ENCODE measurements at places on chromosomes 3 and 15.

DNA sequence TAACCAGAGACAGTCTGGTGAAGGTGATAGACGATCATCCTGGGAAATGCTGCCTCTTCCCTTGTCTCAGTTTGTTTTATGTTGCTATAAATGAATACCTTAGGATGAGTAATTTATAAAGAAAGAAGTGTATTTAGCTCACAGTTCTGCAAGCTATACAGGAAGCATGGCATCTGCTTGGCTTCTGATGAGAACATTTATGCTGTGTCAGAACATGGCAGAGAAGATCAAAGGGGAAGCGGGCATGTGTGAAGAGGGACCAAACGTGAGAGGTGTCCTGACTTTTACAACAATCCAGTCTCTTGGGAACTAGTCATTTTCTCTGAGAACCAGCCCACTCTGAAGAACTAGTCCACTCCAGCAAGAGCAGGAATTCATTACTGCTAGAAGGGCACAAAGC, 9.6 kb downstream of the CMC1 start:
- no peak for DNase-seq

DNA sequence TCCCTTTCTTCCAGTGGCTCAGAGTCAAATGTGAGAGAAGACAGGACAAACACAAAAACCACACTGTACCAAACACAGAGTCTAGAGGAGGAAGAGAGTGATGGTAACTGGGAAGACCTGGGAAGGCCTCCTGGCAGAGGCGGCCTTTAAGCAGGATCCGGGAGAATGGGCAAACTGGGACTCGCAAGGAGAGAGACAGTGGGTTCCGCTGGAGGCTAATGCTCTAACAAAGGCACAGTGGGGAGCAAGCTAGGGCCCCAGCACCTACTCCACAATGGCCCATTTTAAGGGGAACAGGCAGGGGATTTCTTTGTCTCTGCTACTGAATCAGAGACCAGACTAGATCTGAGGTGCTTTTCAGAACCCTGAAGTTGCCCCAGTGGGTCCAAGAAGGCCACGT, 81.4 kb upstream of the HES1 start:
- no peak for DNase-seq

- no peak for DNase-seq
These were observed 27.0 kb downstream of the TM4SF4 start for GRCh38 chr3:149501524-149501923.

- DNase-seq: peak; percentile 14
These were observed 1.3 kb downstream of the TOP2B start for GRCh38 chr3:25663347-25663868.

DNA sequence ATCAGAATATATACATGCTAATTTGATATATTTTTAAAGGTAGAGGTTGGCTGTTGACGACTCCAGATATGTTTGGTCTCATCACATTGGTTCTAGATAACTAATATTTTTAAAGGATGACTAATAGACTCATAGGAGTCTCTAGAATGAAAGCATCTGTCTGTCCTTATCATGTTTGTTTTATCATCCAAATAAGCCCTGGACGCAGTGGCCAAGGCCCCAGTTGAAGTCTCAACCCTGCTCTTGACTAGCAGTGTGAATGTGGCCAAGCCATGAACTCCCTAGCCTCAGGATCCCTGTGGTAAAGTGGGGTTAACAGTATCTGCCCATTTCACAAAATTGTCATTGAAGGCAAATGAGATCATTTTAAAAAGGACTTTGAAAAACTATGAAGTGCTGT, 53.6 kb downstream of the ABHD2 start:
- no peak for DNase-seq

DNA sequence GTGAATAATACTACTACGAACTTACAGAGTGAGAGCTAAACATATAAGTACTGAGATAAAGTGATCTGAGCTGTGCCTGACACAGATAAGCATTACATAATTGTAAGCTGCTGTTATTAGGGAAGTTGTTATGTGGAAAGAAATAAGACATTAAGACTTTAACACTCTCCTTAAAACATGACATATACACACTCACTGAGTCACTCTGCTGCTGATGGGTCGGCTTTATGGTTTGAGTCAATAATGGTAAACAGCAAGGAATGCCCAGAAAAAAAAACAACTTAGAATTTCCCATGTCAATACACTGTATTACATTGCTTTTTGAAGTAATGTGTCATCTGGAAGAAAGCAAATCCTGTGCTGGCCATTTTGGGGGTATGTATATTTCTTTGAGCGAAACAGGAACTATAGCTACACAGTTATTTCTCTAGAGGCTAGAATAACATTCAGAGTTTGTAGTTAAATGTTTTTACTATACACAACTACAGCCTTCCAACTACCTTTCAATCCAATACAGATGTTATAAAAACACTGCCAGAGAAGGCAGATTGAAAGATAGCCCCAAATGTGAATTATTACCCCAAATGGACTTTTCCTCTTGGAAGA, 22.8 kb upstream of the SPRED1 start:
- no peak for DNase-seq

GRCh38 chr3:177713928-177714900, 516.9 kb upstream of the TBL1XR1 start:
- DNase-seq: no peak

DNA sequence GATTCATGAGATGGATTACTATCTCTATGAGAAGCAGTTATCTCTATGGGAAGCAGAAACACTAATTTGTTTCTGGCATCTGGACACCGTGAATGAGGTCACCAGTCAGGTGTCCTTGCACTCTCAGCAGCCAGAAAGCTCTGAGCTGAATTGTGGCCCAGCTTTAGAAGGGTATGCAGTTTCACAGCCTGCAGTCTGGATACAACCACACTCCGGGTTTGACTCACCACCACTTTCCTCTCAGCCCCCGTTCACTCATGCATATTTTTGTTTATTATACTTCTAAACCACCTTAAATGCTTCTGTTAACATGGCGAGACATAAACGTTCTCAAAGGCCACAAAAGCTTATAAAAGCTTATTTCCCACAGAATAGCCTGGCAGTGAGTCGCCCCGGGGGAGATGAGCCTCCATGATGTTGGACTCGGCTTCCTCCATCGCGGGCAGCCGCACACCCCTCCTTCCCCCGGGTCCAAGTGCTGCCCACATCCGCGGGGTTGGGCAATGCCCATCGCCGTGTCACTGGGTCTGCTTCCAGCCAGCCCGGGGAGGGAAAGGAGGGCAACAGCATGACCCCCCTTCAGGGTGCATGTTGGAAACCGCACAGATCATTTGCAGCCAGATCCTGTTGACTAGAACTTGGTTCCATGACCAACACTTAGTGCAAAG, 16.8 kb upstream of the SLC41A3 start:
- no peak for DNase-seq

- DNase-seq: no peak
These were observed 10.3 kb downstream of the ZNF639 start for GRCh38 chr3:179333084-179333483.

Data from T follicular helper cell (primary cell).